ENCODE measurements at places on chromosomes 3 and 15. TPM values are rescaled to one million over a fixed set of nuclear protein-coding genes. Genes with fewer than 3 reads are reported as not detected.

- no peak for DNase-seq
Observed at GRCh38 chr15:52318729-52319500, 23.3 kb upstream of the MYO5C start.

The PP2D1 gene
- not detected for total RNA-seq

- no peak for DNase-seq
Observed at GRCh38 chr3:134955874-134956273, 160.8 kb downstream of the EPHB1 start.

The GP5 gene
- total RNA-seq, result 1.6 TPM

DNA sequence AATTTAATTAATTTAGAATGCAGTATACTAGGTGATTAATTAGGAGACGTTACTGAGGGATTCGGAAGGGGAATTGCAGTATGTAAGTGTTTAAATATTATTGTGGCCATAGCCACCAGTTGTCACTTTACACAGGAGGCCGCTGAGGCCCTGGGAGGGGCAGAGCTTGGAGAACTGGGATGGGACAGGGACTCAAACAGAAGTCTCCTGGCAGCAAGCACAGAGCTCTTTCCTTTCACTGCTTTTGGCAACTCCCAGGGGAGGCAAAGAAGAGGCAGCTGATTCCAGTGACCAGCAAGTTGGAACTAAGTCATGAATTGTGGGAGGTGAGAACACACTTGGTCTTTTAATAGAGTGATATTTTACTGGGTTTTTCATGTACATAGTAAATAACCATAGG lies 248.6 kb downstream of the RPLP1 start:
- no peak for DNase-seq

GRCh38 chr15:29203718-29204368 lies 65.8 kb downstream of the NSMCE3 start:
- DNase-seq, result no peak

- DNase-seq, result no peak
Observed at GRCh38 chr3:169663951-169664820, 674 bp upstream of the MECOM start.

The DENND6A gene
- 22.5 TPM for total RNA-seq

The CHRD gene
- not detected for total RNA-seq

GRCh38 chr15:52151353-52151752 lies 38.8 kb upstream of the BCL2L10 start:
- DNase-seq, result no peak

The CD80 gene
- total RNA-seq, result 8.3 TPM

The LIPC gene
- total RNA-seq, result 2.2 TPM

DNA sequence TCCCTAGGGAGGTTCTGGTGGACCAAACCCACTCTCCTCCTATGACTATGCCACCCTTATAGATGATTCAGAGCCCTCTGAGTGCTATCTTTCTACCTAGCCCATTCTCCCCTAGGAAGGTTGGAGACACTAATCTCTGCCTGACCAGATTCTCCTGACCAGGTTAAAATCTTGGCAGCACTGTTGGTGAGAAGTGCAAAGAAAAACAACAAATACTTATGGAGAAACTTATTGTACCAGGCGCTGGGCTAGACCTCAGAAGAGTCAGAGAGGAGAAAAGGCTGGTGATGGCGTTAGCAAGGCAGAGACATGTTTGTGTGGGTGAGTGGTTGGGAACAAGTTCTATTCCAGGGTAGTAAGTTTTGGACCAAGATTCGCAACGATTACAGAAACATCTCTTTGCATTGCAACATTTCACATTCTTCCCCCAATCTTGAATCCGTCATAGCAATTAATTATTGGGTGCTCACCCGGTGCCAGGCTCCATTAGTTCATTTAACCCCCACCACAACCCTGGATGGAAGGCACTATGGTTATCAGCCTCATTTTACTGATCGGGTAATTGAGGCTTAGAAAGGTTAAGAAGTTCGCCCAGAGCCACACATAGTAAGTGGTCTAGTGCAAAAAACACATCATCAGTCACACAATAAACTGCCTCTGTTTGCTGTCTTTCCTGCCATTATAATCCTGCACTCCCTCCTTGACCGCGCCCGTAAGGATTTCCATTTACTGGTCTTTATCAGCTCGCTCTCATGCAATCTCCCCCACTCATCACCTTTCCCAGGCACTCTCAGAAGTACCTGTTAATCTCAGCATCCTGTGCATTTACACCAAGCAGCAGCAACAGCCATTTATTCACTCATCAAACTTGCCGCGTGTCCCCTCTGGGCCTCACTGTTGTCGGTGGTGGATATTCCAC lies 655 bp upstream of the TSPAN3 start:
- no peak for DNase-seq

- DNase-seq, result no peak
Observed at GRCh38 chr3:24854748-24855147, 360.1 kb upstream of the THRB start.

- DNase-seq, result no peak
Observed at GRCh38 chr15:31412824-31413223, 86.2 kb downstream of the KLF13 start.

DNA sequence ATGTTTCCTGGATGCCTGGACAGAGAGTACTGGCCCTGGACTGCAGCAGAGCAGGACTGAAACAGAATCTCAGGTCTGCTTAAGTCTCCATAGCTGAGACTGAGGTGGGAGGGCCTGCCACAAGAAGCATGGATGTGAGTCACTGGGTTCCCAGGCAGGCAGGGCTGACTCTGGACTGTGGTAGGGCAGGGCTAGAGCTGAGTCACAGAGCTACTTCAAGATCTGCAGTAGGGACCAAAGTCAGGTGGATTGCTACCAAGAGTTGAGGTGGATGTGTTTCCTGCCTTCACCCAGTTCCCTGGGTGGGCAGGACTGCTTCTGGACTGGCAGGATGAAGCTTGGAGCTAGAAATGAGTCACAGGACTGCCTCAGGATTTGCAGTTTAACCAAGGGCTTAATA lies 282.9 kb downstream of the AGBL1 start:
- DNase-seq, result peak; percentile 7

The XCR1 gene
- not detected for total RNA-seq

GRCh38 chr15:57150066-57150865 lies 226.0 kb upstream of the CGNL1 start:
- DNase-seq, result no peak

The ZFAND6 gene
- total RNA-seq, result 43.9 TPM
